ENCODE measurements at places on chromosomes 2 and 18.

DNA sequence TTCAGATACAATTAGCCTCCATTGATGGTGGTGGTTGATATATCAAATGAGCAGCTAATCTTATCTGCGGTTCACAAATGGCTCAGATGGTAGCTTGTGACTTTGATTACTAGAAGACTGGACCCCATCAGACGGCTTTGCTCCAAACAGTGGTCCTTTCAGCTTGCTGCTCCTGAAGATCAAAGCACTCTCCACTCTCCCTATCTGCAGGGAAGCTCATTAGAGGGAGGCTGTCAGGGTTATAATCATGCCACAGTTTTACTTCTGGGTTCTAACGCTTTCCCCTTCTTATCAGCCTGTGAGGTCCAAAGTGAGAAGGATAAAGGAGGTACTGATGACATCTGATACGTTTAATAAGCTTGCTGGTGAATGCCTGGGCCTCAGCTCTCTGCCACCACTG is 247.1 kb upstream of the NT5C1B start:
- no peak for DNase-seq

GRCh38 chr2:187468262-187468661 is 20.2 kb upstream of the CALCRL start:
- peak; percentile 6 for DNase-seq

GRCh38 chr2:237298151-237299118 is 115.5 kb downstream of the COL6A3 start:
- DNase-seq = peak; percentile 87

DNA sequence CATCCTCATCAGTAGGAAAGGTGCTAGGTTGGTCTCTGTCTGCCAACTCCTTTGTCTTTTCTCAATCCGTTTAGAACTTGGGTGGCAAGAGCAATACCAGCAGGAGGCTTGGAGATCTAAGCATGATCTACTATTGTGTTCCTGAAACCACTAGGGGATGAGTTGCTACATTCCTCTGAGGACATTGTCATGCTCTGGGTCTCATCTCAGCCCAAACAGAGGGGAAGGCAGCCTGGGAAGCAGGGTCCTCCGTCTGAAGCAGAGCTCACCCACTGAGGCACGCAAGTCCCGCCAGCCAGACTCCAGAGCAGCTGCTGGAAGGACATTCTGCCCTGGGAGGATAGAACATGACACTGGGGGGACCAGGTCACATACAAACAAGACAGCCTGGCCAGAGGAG is 162.9 kb downstream of the MTCL1 start:
- DNase-seq = no peak

GRCh38 chr18:40708726-40709125 is 1246.3 kb upstream of the PIK3C3 start:
- no peak for DNase-seq

GRCh38 chr2:25274868-25275574 is 66.7 kb downstream of the DNMT3A start:
- DNase-seq = peak; percentile 32

GRCh38 chr2:75808793-75809535 is 98.2 kb upstream of the GCFC2 start:
- no peak for DNase-seq

DNA sequence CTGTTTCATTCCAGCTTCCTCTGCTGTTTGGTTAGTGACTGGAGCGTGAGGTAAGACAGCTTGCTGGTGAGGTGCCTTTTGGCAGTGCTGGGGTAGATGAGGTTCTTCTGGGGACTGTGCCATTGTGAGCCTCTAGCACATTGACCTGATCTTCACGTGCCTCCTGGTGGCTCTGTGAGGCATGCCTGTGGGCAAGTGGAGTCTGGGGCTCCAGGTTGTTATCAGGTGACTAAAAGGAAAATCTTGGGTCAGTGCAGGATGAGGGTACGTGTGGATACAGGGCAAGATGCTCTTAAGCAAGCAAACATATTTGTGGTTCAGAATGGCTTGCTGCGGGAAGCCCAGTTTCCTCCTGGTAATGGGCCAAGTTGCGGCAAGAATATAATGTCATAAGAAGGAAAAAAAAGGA is 75.4 kb downstream of the FHOD3 start:
- DNase-seq = peak; percentile 88

DNA sequence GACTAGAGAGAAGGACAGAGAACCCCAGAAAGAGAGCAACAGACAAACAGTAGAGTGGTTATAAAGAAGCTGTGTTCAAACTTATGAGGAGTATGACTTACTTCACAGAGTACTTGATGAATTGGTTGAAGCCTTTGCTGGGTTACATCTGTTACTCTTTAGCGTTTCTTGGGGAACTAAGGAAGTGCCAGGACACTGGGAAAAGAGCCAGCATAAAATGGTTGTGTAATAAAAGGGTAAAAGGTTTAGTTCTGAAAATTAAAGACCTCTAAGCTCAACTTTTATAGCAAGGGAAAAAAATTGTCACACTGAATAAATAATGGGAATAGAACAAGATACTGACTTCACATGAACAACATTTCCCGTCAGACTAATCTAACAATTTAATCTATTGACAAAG is 17.0 kb upstream of the STAT4 start:
- DNase-seq = peak; percentile 96

DNA sequence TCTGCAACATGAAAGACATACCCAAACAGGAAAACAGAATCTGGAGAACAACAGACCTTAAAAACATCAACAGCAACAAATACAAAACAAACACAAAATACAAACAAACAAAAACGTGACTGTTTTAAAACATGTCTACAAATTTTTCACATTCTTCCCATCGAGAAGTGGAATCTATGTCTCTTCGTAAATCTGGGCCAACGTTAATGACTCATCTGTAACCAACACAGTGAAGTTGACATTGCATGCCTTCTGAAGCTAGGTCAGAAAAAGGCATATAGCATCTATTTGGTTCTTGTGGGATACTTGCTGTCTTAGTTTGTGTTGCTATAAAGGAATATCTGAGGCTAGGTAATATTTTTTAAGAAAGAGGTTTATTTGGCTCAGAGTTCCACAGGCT is 269.0 kb upstream of the FBXO11 start:
- DNase-seq = peak; percentile 50

- peak; percentile 13 for DNase-seq
Observed at GRCh38 chr2:31008561-31009114, 129.6 kb downstream of the GALNT14 start.

DNA sequence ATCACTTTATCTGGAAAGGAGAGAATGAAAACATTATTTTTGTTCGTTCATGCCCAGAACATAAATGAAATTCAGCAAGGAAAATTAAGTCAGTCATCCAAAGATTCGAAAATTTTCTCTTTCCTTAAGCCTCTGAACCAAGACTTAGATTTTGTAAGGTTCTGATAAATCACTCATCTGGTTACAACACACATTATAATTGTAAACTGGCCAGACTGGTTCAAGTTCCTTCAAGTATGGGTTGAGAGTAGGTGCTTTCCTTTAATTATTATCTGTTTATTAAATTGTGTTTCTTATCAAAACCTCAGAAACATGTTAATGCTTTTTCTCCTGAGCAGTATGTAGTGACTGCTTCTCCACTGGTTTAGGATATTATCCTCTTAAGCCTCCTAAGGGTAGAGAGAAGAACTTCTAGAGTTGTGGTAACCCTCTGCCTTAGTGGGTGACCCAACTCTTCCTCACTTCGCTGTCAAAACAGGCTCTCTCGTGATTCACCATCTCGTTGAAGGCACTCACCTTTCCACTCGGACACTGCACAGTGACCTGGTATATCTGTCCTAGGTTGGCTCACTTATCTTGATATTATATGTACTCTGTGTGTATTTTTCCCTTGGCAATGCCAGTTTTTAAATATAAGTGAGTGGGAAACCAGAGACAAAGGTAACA is 325.9 kb downstream of the PAX3 start:
- DNase-seq = no peak

DNA sequence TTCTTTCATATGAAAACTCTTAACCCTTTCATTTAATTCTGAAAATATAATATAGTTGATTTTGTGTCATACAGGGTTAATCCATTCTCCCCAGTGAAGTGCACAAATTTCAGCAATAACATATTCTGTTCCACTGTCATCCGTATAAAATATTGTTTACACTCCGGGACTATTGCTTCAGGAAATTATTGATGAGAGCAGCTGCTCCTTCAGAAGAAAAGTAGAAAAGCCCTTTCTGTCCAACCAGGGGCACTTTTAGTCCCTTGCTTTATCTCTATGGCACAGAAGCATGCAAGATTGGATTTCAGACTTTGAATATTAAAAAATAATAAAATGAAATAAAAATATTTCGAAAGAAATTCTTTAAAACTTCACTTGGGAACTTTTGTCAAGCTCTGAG is 535.7 kb upstream of the SLC39A10 start:
- DNase-seq = no peak

- DNase-seq = peak; percentile 23
Observed at GRCh38 chr2:101698014-101698843, 722 bp downstream of the MAP4K4 start.

DNA sequence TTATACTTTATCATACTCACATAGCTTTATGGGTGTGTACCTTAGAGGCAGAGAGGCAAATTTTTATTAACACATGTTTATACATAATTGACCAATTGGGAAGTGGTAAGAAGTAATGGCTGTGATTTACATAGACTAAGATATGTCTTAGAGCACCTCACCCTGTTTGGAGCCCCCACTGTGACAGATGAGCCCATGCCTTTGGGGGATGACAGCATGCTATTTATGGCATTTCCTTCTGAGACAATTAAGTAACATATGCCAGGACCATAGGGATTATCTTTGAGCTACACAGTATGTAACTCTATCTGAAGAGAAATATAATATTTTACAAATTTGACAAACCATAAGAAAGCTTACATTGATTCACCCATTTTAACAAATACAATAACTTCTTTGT is 1655.3 kb upstream of the ACVR2A start:
- DNase-seq = peak; percentile 8

GRCh38 chr2:149877913-149878312 is 290.3 kb upstream of the MMADHC start:
- DNase-seq = no peak

DNA sequence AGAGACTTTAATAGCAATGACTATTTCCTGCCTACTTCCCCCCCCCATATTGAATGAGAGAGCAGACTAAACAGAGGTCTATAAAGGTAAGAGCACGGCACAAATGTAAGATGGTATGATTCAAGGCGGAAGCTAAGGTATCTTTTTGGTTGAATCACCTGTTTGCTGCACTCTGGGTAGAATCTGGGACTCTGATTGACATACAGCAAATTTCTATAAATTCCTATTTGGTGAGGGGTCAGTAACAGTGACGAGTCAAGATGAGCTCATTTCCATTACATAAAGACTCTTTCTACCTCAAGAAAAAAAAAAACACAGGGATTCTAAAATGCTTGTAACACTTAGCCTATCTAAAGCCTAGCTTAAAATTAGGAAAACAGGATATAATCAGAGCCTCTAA is 297.3 kb downstream of the TNS1 start:
- no peak for DNase-seq

- peak; percentile 28 for DNase-seq
Observed at GRCh38 chr2:20103530-20103929, 52.1 kb upstream of the LAPTM4A start.

GRCh38 chr2:64760128-64760527 is 106.4 kb upstream of the SERTAD2 start:
- no peak for DNase-seq

DNA sequence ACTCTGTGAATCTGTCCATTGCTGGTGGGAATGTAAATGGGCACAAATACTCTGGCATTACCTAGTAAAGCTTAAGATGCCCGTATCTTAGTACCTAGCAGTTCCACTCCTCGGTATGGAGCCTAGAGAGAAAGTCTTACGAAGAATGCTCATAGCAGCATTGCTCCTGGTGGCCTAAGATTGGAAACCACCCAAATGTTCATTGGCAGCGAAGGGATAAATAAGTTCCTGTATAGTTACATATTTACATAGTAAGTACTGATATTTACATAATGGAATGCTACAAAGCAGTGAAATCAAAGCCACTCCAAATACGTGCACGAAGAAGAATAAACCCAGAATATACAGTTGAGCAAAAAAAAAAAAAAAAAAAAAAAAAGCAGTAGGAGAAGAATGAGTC is 46.7 kb upstream of the PDIA6 start:
- no peak for DNase-seq

DNA sequence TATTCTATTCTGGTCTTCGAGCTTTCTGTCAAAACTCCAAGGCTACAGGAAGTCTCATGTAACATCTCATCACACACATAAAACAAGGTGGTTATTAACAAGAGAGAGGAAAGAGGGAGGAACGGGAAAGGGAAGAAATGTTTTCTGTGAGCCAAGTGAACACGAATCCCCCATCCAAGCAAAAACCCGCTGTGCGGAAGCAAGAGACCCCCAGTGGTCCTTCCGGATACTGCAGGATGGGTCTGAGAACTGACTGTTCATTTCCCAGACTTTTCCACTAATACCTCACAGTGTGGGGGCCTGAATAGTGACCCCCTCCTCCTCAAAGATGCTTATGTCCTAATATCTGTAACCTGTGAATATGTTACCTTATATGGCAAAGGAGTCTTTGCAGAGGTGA is 19.0 kb upstream of the DIPK1C start:
- no peak for DNase-seq

DNA sequence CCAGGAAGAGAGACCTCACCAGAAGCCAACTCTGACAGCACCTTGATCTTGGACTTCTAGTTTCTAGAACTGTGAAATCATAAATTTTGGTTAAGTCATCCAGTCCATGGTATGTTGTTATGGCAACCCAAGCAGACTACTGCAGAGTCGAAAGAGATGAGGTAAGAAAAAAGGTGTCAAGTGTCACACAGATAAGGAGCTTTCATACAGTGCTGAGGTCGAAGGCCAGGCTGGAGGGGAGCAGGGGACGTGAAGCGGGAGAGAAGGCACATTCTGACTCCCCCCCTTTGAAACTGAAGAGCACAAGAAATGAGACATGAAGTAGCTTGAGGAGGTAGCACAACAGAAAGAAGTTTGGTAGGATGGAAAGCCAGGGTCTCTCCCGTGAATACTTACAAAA is 110.4 kb downstream of the ALK start:
- no peak for DNase-seq

GRCh38 chr2:196985511-196986183 is 59.1 kb upstream of the PGAP1 start:
- no peak for DNase-seq

- no peak for DNase-seq
Observed at GRCh38 chr2:71705171-71705960, 252.0 kb downstream of the DYSF start.

GRCh38 chr2:101479328-101479727 is 4.4 kb upstream of the RFX8 start:
- DNase-seq = no peak

DNA sequence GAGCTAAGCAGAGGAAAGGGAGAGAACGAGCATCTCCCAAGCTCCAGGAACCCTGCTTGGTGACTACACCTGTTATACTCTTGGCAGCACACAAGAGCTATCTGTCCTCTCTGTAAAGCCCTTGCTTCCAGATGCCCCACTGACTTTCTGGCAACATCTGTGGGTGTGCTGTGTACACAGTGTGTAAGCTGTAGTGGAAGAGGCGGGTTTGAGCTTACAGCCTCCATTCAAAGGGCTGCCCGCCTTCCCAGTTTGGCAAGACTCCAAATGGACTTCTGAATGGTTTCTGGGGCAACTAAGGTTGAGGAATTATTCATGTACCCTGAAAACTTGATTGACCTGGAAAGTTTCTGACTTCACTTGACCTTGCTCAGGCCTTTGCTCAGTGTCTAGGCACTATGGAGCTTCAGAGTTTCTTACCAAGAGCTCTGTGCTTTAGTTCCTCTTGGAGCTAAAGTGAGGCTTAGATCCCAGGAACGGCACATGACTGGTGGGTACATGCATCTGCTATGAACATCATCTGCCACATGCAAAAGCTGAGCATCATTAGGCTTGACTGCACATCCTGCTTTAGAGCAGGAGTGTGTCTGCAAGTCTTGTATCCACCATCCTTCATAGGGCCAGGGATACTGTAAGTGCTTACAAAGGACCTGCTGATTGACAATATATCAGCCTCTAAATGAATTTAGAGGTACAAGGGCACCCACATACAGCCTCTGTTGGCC is 290.9 kb upstream of the SIX2 start:
- no peak for DNase-seq

All from fibroblast of skin of right quadriceps (primary cell).